Stimulated activated CD8-positive, alpha-beta memory T cell treated with anti-CD3 and anti-CD28 coated beads, Interleukin-2, amount 100 ng/mL, for 1 hour (primary cell): ENCODE measurements at places on chromosomes 6 and 20.

DNA sequence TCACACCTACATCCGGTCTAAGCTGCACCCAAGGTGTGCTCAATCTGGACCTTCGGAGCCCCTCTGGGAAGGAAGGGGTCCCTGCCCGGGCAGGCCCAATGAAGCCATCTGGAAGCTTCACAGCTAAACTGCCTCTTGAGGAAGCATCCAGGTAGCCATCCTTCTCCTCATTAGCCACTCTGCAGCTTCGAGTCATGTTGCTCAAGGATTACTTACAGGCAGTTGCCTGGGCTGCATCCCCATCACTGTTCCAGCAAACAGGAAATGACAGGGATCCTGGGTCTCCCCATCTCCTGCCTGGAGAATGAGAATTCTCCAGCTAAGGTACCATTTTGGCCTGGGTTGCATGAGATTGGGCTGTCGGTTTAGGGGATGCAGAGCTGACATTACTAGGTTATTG lies 91.7 kb downstream of the ERMARD start:
- no peak for DNase-seq

GRCh38 chr6:152502421-152503188 lies 134.6 kb downstream of the SYNE1 start:
- no peak for DNase-seq

DNA sequence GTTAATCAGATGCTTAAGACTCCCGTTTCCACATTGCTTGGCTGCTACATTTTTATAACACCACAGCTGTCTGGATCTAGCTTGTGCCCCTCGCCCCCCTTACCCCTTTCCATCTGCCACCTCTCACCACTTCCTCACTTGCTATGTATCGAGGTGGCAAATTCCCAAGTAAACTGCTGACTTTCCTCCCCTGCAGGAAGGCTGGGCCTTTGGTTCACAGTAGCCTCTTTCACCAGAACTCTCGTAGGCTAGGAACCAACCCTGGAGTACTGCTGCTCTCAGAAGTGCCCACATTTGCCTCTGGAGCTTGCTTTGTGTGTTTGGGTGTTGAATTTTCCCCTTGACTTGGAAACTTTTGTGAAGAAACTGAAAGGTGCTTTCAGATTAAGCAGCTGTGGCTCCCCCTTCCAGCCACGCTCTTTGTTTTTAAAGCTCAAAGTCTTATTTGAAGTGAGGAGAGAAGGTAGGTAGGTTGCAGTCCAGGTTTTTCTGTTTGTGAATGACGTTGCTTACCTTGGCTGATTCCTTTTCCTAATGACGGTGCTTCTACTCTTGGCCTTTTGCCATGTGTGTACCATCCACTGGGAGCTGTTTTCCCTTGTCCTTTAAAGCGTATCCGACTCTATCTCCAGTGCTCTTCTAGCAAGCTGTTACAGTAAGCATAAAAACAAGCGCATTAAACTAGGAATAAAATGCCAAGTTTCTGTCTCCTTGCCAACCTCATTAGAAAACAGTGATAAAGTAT lies 90.4 kb downstream of the CARMIL1 start:
- DNase-seq, result no peak

DNA sequence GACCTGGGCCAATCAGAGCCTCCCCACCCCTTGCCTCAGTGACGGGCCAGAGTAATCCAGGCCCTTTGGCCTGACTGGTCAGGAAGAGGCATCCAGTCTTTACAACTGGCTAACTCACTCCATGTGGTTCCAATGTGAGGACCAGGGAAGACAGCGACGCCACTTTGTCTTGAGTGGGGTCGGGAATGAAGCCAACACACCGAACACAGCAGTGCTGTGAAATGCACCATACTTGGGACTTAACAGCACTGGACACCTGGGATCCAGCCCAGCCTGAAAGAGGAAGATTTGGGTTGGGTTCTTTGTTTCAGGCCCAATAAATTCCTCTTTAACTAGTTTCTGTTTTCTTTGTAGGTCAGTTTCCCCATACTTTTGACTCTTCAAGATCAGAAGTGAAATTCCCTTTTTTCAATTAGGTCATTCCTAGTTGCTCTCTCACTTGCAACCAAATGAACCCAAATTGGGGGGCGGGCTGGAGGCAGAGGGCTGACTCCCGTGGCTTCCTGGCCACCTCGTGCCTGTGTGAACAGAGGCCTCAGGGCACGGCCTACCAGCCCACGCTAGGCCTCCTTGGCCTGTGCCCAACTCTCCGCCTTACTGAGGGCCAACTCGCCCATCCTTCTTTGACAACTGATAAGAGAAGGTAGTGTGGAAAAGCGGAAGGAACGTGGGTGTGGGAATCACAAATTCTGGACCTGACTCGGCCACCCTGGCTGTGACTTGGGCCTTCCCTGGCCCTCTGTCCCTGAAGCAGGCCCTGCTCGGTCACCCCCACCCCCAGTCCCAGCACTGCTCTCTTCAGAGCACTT lies 17.1 kb downstream of the SULF2 start:
- no peak for DNase-seq

DNA sequence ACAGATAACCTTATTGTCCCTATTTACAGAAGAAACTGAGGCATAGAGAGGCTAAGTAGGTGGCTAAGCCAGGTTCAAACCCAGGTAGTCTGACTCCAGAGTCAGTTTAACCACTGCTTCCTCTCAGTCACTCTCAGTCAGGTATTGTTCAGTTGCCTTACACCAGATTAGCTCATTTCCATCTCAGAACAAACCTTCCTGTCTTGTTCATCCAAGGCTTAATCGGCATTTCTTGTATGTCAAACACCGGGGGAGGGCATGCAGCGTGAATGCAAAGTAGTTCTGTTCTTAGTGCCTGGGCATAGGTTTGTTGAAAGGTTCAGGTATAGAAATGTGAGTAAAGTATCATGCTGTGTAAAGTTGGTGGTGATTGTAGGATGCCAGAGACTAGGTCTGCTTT lies 51.7 kb downstream of the CTNNBL1 start:
- no peak for DNase-seq

GRCh38 chr20:11705512-11705911 lies 212.2 kb upstream of the BTBD3 start:
- DNase-seq, result no peak

DNA sequence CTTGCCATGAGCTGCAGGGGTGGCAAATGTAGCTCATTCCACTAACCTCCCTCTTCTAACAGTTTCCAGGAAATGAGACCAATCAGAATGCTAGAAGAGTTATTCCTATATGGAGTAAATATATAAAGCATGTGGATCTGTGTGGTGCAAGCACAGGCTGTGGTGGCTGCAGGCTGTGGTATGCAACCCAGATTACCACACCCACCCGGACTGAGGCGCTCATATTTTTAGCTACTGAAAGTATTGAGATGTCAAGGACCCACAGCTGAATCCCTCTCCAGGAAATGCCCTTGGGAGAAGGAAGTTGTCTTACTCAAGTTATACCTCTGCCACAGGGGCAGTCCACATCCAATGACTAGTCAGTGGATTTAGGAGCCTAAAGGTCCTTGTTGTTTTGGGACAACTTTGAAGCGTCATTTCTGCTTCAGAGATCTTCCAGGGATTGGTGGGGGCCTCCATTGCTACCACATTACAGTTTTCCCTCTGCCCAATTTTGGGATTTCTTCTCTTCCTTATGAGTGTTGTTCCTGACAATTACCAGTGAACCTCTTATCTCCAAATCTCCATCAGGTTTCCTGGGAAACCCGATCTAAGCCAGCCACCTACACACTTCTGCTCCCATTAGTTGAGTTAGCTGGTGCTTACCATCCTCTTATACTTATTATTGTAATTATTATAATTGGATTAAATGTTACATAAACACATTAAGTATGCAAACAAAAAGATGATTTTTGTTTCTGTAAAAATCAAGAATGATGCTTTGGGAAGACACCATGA lies 12.1 kb upstream of the REPS1 start:
- no peak for DNase-seq

GRCh38 chr6:89483111-89483720 lies 50.3 kb downstream of the ANKRD6 start:
- DNase-seq, result no peak

- DNase-seq, result no peak
Observed at GRCh38 chr20:58361481-58362205, 27.4 kb upstream of the VAPB start.

DNA sequence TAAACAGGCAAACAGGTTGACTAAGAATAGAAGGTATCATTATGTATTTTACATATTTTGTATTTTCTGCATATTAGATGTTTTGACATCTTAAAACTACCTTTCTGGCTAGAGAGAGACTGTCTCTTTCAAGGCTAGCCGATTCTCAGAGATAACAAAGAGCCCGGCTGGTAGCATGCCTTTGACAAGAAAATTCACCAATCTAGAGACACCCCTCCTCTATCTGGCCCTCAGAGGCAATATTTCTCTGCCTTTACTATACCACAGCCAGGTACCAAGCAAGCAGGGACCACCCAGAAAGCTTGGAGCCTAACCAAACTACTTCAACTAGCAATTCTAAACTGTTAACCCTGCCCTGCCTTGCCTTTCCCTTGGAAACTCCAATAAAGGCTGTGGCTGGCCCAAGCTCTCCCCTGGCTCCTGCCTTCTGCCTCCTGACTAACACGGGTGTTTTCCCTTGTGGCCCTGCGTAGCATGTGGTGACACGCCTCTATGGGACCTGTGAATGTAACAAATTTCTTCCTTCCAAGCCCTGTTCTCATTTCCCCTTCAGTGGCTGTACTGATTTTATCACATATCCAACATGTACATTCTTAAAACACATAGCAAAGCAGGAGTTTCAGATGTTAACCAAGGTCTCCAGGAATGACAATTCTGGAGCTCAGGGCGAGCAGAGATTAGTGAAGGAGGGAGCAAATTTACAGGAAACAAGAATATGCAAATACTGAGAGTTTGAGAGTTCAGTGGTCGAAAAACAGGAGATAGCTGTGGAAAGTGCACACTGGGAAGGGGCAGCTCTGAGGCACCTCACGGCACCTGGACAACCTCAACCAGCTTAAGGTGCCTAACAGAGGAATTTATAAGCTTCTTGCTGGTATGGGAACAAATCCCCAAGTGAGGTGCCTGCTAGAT lies 120.8 kb downstream of the BACH2 start:
- DNase-seq, result no peak

- no peak for DNase-seq
Observed at GRCh38 chr20:52309181-52309580, 117.6 kb upstream of the ZFP64 start.

GRCh38 chr6:161498359-161498758 lies 224.5 kb upstream of the AGPAT4 start:
- DNase-seq, result no peak

DNA sequence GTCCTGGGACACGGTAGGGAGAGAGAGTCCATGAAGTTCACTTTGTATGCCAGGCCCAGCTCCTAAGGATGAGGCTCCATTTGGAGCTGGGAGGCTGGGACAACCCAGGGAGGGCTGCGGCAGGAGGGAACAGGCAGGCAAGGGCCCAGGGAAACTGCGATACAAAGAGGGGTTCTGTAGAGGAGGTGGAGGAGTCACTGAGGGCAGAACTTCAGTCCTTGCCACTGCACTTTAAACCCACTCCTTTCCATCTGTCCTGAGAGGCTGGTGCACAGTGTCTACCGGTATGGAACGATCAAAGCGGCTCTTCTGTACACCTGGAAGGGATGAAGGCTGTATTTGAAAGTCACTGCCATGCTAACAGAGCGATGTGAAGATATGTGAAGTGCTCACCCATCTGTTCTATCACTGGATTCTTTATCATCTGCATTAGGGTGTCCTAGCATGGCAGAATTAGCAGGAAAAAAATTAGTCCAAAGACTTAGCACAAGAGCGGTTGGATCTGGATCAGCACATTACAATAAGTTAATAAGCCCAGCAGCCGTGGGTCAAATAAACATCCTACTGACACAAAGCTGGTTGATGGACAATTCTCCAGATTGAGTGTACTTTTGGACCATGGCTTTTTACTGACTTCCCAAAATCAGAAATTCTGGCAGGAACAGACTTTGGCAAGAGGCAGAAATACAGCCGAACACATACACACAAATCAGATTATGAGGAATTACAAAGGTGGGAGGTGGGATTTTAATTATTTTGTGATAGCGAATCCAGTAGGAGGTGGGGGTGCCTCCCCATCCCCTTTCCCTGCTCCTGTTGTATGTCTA lies 20.9 kb upstream of the ZFAND3 start:
- no peak for DNase-seq
